ENCODE measurements at places on chromosomes 7 and 10. TPM values are rescaled to one million over a fixed set of nuclear protein-coding genes. Genes with fewer than 3 reads are reported as not detected.

- H3K27me3 ChIP-seq, result peaks cover 1% of the 10 kb centered on the region
- H3K27ac ChIP-seq, result no peak overlapping the region
- H3K4me1 ChIP-seq, result no peaks in the 10 kb centered on the region
- no peaks in the 10 kb centered on the region for H3K36me3 ChIP-seq
- no peak overlapping the region for H3K4me3 ChIP-seq
These were observed 134.2 kb downstream of the OR13A1 start for GRCh38 chr10:45180946-45181875.

Gene CHPF2
- 23.0 TPM for polyA plus RNA-seq

DNA sequence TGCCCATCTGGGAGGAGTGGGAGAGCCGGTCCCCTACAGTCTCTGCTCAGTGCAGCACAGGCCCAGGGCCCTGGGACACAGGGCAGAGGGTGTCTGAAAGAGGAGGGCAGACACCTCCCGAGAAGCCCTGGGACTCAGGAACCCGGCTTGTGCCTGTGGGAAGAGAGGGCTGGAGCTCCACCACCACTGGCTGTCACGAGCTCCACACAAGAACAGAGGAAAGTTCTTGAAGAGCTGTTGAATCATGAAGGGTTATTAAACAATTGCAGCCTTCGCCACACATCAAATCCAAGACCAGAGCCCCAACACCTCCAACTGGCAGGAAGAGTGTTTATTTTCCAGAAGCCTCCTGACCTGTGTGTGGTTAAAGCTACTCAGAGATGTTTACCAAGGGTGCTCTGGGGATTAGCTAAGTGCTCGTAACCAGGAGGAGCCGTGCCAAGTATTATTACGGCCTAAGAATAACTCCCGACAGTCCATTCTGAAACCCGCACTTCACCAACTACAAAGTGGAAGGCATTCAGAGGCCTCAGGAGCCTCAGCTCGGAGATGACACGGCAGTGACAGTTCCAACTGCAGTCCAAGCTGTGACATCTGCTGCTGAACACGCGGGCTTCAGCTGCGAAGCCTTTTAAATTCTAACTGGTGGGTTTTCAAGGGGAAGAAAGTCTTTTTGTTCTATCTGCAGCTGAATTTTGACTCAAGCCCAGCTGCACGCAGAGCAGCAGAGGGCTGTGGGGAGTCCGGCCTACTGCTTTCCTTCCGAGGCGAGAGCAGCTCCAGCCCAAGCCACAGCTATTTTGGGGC lies 75.1 kb downstream of the MAD1L1 start:
- H3K36me3 ChIP-seq, result peaks cover 16% of the 10 kb centered on the region
- H3K4me3 ChIP-seq, result no peak overlapping the region
- peaks cover 3% of the 10 kb centered on the region for H3K27me3 ChIP-seq
- peaks cover 1% of the 10 kb centered on the region for H3K4me1 ChIP-seq
- DNase-seq, result no peak

- peaks cover 81% of the 10 kb centered on the region for H3K27me3 ChIP-seq
- peak overlapping the region; percentile 50 for H3K27ac ChIP-seq
- H3K4me1 ChIP-seq, result peaks cover 67% of the 10 kb centered on the region
- H3K36me3 ChIP-seq, result no peaks in the 10 kb centered on the region
- H3K4me3 ChIP-seq, result peak overlapping the region; percentile 77
- DNase-seq, result peak; percentile 40
These were observed 513 bp downstream of the HOXA7 start for GRCh38 chr7:27155816-27156507.

DNA sequence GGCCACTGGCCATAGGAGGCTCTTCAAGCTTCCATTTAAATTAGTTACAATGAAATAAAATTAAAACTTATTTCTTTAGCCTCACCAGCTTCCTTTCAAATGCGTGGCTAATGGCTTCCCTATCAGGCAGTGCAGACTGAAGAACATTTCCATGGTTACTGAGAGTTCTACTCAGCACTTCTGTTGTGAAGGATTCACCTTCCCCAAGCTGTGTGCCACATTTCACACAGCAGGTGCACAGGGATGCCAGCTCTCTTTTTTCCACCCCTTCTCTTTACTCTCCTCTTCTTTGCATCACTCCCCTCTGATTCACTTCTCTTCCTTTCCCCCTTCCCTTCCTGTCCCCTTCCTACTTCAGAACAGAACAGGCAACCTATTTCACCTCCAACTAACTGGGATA lies 833 bp downstream of the GDF2 start:
- no peaks in the 10 kb centered on the region for H3K4me1 ChIP-seq
- no peak overlapping the region for H3K27ac ChIP-seq
- peaks cover 3% of the 10 kb centered on the region for H3K27me3 ChIP-seq

Gene NEUROG3
- not detected for polyA plus RNA-seq

- peaks cover 2% of the 10 kb centered on the region for H3K27me3 ChIP-seq
- H3K4me3 ChIP-seq, result no peak overlapping the region
- no peak for DNase-seq
- H3K27ac ChIP-seq, result no peak overlapping the region
- no peaks in the 10 kb centered on the region for H3K36me3 ChIP-seq
These were observed 118.2 kb downstream of the CACNA2D1 start for GRCh38 chr7:82325416-82325815.

All from immature natural killer cell (primary cell).